ENCODE measurements at places on chromosomes 12 and 14.

GRCh38 chr12:20142956-20143355, 225.4 kb upstream of the PDE3A start:
- no peak for DNase-seq

GRCh38 chr12:67437011-67437410, 167.9 kb downstream of the CAND1 start:
- no peak for DNase-seq

DNA sequence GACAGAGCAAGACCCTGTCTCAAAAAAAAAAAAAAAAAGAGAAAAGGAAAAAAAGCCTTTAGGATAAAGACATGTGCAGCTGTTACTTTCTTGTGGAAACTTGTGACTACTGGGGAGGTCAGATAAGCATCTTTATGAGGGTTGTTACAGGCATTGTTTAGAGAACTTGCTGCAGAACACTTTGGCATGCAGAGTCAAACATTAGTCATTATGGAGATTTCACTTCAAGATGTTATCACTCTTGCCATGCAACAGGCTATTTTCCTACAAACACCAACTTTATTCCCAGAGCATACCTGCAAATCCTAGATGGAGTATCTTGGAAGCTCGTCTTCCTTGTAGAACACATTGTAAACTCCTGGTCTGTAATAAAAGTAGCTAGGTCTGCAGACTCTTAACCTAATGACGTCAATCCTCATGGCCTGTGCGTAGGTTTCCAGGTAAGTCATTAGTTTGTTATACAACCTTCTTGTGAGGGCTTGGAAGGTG, 36.3 kb upstream of the WDR89 start:
- DNase-seq: no peak

- no peak for DNase-seq
These were observed 1061.8 kb downstream of the BCL11B start for GRCh38 chr14:98210045-98210672.

- DNase-seq: no peak
These were observed 3.3 kb upstream of the PAPLN start for GRCh38 chr14:73234029-73234428.

GRCh38 chr14:36134038-36134437, 42.5 kb downstream of the PTCSC3 start:
- no peak for DNase-seq

GRCh38 chr12:16076557-16076956, 165.4 kb downstream of the DERA start:
- no peak for DNase-seq

- DNase-seq: no peak
These were observed 146.5 kb downstream of the CFAP54 start for GRCh38 chr12:96635844-96636243.

- DNase-seq: no peak
These were observed 30.7 kb upstream of the OVCH1 start for GRCh38 chr12:29528161-29528560.

DNA sequence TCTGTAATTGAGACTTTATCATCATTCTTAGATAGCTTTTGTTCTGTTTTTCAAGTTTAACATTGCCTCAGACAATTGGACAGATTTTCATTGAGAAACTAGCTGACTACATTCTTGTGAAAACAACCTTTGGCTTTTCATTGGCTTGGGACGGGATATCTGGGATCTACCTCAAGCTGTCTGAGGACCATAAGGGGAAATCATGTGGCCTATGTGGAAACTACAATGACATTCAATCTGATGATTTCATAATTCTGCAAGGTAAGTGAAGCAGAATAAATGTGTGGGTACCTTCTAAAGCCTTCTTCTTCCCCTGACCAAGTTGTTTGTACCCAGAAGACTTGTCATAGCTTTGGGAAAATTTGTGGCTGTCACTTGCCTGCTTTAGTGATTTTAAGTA, 133.5 kb downstream of the OTOGL start:
- no peak for DNase-seq

GRCh38 chr12:33825986-33826602, 196.2 kb upstream of the ALG10 start:
- DNase-seq: no peak

DNA sequence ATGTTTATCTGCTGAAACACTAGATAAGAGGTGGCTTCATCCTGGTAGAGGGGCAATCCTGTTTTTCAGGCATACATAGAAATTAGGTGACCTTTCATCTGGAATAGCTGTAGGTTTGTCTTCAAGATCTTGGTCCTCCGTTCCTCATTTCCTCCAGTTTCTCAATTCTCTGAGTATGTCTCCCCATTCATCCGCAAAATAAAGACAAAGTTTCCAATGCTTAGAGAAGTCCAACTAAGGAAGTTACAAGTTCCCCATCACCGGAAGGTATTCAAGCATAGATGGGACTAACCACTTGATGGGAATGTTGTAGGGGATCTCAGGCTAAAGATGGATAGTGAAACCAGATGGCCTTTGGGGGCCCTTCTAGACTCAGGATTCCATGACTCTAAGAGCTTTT, 34.3 kb downstream of the ERG28 start:
- no peak for DNase-seq

DNA sequence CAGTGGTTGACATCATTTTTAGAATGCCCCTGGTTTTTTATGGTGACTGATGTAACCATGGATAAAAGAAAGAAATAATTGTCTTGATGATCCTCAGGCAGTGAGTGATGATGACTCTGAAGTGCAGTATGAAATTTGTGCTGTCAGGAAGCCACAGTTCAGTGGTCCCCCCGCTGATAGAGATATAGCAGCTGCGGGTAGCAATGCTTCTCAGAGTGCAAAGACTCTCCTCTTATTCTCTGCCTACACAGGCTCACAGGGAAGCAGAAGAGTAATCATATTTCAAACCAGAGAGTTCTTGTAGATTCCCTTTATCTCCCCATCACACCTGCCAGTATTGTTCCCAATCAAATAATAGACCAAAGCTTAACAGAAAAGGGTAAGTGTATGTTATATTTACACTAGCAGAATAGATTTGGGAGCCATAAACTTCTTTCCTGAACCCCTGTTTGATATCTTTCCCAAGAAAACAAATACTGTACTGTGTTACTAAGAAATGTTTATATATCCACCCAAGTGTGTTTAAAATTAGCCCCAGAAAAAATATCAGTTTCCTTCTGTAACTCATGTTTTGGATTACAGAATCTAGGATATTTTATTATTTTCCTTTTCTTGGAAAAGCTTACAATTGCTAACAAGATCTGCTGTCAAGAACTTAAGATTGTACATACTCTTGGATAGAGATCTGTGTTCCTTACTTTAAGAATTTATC, 1817.4 kb upstream of the FLRT2 start:
- DNase-seq: no peak

All from stimulated activated CD8-positive, alpha-beta memory T cell treated with anti-CD3 and anti-CD28 coated beads, Interleukin-15, amount 100 ng/mL, for 1 hour (primary cell).